ENCODE measurements at places on chromosomes 4 and X.

DNA sequence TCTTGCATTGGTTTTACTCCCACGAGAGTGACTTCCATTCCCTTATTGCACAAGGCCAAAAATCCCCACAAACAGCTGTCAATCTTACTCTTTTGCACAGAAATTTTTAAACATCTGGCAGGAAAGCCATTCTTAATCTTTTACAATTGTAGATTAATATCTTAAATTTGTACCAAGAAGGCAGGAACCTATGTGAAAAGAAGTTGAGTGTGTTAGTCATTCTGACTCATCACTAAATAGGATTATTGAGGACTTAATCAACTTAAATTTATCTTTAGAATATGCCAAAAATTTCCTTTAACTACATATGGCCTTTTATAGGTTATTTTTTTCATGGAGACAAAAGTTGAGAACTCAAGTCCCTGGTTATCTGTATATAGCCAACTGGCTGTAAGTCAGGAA lies 49.0 kb upstream of the VEGFC start:
- DNase-seq: no peak

DNA sequence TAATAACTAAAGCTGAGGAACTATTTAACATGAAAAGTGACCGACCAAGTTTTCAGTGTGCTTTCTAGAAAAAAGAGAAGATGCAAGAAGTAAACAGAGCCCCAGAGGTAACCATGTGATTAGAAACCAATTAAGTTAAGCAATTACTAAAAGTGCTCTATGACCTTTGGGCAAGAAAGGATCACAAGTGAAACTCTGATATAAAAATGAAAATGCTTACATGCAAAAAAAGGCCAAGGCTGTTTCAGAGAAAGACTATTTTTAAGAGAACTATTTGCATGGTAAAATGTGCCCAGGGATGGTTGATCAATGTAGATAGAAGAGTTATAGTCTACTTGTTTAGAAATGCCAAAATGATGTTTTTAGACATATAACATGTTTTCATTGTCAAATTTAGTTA lies 22.0 kb downstream of the KLHL15 start:
- no peak for DNase-seq

DNA sequence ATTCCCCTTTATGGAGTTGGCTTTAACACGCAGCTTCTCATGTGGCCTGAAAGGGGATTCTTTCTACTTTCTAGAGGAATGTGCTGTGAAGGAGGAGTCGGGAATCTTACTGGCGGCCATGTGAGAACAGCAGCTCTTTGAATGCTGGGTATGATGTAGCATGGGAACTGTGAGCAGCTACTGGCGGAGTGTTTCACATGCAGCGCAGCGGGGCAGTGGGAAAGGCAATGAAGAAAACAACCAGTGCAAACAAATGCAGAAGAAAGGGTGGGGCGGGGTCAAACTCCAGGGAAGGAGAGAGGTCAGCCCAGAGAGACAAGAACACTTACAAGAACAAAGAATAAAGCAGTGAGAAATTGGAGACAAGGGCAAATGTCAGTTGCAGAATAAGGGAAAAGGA lies 363.8 kb upstream of the FTHL17 start:
- no peak for DNase-seq

DNA sequence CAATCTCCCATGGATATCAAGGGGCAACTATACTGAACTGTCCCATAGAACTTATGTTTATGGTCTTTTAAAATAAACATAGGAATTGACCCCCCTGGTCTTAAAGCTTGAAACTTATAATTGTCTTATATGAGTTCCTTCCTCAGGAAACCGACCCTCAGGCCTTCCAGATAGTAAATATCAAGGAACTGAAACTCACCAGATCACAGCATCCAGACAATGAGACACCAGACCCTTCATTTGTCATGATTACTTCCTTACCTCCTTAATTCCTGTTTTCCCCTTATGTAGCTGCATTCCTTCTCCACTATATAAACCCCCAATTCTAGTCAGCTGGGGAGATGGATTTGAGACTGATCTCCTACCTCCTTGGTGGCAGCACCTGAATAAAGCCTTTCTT lies 94.8 kb upstream of the GRPR start:
- DNase-seq: no peak

- DNase-seq: no peak
These were observed 19.8 kb downstream of the DGKQ start for GRCh38 chr4:953574-953915.

GRCh38 chr4:78336093-78336943 lies 215.3 kb upstream of the ANXA3 start:
- no peak for DNase-seq

DNA sequence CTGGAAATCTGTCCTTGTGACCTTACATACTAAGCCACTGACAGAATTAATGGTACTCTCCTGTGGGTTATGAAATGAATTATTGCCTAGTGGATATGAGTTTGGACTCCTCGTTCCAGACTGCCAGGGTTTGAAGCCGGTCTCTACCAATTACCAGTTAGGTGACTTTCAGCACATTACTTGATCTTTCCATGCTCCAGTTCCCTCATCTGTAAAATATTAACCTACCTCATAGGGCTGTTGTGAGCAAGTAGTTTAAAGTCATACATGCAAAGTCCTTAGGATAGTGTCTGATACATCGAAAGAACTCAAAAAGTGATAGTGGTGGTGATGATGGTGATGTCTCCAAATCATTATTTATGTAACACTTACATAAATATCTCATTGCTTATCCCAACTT lies 373.5 kb upstream of the ARX start:
- no peak for DNase-seq

GRCh38 chr4:90792696-90793095 lies 665.5 kb downstream of the CCSER1 start:
- no peak for DNase-seq

GRCh38 chr4:181157647-181158046 lies 1085.6 kb upstream of the TENM3 start:
- no peak for DNase-seq

GRCh38 chr4:111602848-111603247 lies 542.4 kb upstream of the FAM241A start:
- no peak for DNase-seq

DNA sequence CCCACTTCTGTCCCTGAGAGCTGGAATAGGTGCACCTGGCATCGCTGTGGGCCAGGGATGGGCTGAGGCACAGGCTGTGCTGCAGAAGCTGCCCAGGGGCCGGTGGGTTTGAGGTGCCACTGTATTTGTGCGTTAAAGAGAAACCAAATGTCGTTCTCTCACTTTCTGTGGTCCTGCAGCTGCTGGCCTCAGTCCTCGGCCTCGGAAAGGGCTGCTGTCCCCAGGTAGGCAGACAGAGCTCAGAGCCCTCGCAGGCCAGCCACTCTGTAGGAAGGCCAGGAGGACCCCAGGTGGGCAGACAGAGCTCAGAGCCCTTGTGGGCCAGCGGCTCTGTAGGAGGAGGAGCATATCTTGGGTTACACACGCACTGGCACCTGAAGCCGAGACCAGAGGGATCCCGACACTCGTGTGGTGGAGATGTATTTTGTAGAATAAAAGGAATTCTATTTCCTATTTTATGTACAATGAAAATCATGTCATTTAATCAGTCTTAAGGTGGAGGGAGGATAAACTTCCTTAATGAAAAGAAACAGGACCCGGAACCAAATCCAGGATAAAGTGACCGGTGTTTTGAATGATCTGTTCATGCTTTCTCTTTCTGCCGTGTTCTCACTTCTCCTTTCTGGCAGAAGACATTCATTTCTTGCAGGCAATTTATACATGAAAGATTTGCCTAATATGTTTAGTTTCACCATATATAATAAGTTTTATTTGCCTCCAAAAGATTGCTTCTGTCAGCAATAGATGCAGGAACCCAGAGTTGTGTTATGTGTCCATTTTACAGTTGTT lies 54.4 kb upstream of the HGFAC start:
- DNase-seq: no peak

DNA sequence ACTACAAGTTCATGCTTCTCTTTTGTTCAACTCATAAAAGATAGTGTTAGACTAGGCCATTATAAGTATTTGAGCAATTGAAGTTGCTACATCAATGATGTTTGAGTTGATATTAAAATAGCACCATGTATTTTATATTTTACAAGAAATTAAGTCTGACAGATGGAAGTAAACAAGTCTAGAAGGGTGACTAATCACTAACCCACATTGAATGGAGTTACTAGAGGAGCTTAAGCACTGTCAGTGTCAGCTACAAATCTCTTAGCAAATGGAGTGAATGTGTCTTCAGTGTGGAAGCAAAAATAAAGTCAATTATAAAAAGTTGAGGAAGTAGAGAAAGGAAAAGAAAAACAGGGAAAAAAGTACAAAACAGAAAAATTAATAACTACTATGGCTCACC lies 592.5 kb downstream of the PCDH18 start:
- DNase-seq: no peak

GRCh38 chrX:5528057-5528456 lies 700.6 kb downstream of the NLGN4X start:
- DNase-seq: no peak

DNA sequence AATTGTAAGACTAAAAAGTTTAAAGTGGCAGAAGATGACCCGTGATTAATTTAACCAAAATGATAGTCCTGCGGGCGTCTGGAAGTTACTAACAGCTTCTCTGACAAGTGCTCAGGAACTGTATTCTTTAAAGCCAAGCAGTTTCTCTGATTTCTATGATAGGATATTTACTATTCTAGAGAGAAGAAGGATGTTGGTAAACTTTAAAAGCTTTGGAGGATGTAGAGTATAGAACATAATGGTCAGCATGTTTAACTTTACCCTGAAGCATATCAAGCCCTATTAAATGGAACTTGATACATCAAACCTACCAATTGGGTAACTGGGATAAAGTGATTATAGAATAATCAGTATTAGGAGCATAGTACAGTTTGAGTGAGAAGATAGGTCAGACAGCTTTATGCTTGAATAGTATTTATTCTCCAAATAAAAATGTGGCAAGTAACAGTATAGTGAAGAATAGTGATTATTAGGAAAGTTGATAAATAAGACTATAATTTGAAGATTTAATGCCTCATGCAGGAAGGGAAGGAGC lies 1.8 kb downstream of the STIM2 start:
- DNase-seq: no peak

DNA sequence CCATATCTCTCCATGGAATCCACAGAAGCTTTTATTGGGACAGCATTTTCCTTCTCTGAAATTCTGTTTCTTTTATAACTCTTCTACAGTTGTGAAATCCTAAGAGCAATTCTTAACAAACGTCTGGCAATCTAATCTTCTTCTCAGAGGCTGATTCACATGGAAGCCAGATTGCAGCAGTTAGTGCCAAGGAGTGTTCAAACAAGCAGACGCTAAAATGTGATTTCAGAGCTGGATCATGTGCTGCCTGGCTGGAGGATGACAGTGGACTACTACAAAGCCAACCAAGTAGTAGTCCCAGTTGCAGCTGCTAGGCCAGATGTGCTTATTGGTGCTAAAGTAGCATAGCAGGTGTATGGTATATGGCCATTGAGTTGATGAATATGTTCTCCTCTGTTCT lies 27.7 kb upstream of the GLRB start:
- no peak for DNase-seq

- no peak for DNase-seq
These were observed 216.1 kb upstream of the FAT1 start for GRCh38 chr4:186939766-186940165.

GRCh38 chr4:6753103-6753560 lies 29.4 kb upstream of the KIAA0232 start:
- no peak for DNase-seq

DNA sequence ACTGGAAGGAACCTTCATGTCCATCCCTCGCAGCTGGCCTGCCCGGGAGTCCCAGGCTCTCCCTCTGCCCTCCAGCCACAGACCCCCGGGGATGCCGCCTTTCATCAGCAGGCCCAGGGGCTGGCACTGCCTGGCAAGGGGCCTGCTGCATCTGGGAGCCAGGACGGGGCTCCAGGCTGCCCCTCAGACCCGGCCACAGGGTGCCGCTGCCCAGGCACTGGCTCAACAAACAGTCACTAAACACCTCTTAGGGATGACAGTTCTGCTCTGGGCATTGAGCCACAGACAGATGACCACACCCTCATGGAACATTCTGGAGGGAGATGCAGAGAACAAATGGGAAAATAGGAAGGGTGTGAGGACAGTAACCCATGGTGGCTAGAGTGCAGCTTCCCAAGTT lies 109.3 kb downstream of the HMX1 start:
- no peak for DNase-seq

- no peak for DNase-seq
These were observed 24.4 kb upstream of the MSL3 start for GRCh38 chrX:11733614-11734013.

DNA sequence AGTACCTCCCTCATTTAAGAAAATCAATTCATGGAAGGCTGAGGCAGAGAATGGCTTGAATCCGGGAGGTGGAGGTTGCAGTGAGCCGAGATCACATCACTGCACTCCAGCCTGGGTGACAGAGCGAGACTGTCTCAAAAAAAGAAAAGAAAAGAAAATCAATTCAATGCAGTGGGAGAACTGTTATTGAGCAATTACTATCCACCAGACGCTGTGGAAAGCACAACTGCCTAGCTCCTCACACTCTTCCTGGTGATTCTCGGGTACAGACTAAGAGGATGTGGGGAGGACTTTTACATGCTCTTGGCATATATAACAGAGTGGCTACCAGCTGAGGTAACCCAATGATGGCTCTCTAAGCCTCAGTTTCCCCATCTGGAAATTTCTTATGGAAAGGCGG lies 2.7 kb upstream of the TMSB4X start:
- no peak for DNase-seq

DNA sequence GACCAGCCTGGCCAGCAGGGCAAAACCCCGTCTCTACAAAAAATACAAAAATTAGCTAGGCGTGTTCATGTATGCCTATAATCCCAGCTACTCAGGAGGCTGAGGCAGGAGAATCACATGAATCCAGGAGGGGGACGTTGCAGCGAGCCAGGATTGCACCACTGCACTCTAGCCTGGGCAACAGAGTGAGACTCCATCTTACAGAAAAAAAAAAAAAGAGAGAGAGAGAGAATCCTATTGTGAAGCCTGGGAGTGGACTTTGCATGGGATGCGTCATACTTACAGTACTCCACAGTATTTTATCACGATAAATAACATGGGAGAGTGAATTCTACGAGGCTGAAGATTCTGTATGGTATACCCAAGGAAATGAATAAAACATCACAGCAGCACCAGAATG lies 139.6 kb downstream of the AASDH start:
- DNase-seq: no peak

- DNase-seq: no peak
These were observed 370.8 kb upstream of the DIPK2B start for GRCh38 chrX:45571453-45571852.

GRCh38 chr4:155047755-155048154 lies 160.7 kb upstream of the NPY2R start:
- no peak for DNase-seq

- no peak for DNase-seq
These were observed 329.7 kb upstream of the GATB start for GRCh38 chr4:152090543-152090942.

GRCh38 chr4:124111922-124112321 lies 600.6 kb downstream of the ANKRD50 start:
- no peak for DNase-seq

GRCh38 chr4:142565771-142566170 lies 280.3 kb downstream of the INPP4B start:
- no peak for DNase-seq
